Stimulated activated CD4-positive, alpha-beta T cell treated with anti-CD3 and anti-CD28 coated beads, TNF-alpha, amount 100 ng/mL, for 48 hours (primary cell): ENCODE measurements at places on chromosomes 12 and 14.

DNA sequence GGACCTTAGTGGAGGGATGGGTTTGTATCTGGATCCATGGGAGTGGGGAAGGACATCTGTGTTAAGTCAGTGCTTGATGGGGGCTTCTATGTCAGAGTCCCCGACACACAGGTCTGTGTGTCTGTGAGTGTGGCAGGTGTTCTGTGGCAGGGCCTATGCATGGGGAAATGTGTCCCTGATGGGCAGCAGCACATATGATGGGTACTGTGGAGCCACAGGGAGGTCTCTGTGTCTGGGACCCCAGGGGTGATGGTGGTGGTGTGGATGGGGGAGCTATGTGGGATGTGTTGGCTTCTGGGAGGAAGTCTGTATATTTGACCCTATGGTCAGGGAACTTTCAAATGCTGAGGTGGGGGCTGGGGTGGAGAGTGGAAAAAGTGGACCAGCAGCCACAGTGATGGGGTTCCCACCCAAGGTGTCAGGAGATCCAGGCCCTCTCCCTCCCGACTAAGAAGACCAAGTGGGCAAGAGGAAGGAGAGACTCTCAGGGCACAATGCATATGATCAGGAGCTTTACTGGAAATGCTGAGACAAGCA, 16.5 kb downstream of the KRT7 start:
- no peak for DNase-seq

GRCh38 chr14:102249041-102249440, 55.9 kb downstream of the MOK start:
- no peak for DNase-seq

DNA sequence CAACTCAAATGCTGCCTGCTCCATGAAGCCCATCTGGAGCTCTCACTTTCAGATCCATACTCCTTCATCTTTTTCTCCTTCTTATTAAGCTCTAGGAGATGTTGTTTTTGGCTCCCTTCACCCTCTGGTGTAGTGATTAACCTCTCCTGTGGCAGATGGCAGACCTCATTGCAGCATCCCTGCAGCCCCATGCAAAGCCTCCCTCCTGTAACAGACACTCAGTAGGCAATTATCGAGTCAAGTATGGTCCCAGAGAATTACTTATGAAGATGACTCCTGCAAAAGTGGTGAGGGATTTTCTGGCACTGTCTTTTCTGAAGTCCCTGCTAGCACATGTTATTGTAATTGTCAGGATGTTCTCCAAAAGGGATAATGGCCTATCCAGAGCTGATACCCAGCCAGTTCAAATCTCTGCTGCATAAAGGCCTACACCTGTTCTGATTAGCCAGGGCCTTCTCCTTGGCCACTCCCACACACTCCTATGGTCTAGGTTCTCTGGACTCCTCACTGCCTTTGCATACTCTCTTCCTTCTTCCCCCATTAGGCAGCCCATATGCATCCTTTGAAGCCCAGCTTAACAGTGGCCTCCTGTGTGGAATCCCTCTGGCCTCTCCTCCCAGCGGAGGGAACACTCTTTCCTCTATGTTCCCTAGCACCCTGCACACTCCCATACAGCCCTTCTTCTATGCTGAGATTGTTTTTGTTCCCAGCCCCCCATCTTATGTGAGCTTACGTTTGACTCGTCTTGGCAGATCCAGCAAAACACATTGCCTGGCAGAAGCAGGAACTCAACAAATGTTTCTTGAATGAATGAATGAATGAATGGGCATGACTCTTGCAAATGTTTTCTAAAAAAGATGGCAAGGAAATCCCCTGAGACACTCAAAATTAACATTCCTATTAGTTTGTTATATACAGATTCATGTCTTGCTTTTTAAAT, 43.9 kb upstream of the MDM1 start:
- DNase-seq: no peak

GRCh38 chr12:90124914-90125313, 416.3 kb upstream of the ATP2B1 start:
- DNase-seq: no peak

- DNase-seq: no peak
Measured at GRCh38 chr12:47271800-47272239, 192.1 kb upstream of the AMIGO2 start.

GRCh38 chr12:12272869-12273268, 6.0 kb upstream of the LRP6 start:
- no peak for DNase-seq

GRCh38 chr12:57342207-57342691, 88.6 kb downstream of the R3HDM2 start:
- no peak for DNase-seq
